Activated T-helper 17 cell treated with anti-CD3 and anti-CD28 coated beads, Interleukin-2, amount 50 U/mL, for 72 hours (primary cell): ENCODE measurements at places on chromosomes 1 and 21.

- no peak for ATAC-seq
Observed at GRCh38 chr1:167880580-167881021, 33.3 kb downstream of the ADCY10 start.

DNA sequence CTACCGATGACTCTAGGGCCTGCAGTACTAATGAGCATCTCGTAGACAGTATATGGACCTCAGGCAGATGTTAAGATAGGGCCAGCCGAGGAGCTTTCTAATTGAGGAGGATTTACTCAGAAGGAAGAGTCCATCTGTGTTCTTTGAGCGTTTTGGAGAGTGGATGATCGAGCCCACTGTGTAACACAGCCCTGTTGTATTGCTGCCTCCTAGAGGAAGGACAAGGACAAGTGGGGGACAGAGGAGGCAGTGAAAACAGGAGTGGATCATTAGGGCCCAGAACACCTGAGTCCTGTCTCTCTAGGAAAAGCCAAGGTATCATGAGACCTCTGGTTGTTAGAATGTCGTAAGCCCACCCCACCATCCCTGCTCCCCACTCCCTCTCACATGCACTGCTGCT is 62.9 kb downstream of the TBX19 start:
- no peak for ATAC-seq

- no peak for ATAC-seq
Observed at GRCh38 chr1:8343044-8343443, 25.1 kb downstream of the SLC45A1 start.

DNA sequence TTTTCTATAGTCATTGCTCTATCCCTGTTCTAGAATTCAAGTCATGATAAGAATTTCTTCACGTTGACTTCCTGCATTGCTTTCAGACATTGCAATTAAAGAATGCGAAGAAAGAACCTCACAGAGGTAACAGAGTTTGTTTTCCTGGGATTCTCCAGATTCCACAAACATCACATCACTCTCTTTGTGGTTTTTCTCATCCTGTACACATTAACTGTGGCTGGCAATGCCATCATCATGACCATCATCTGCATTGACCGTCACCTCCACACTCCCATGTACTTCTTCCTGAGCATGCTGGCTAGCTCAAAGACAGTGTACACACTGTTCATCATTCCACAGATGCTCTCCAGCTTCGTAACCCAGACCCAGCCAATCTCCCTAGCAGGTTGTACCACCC is 10.6 kb downstream of the APCS start:
- ATAC-seq: no peak

DNA sequence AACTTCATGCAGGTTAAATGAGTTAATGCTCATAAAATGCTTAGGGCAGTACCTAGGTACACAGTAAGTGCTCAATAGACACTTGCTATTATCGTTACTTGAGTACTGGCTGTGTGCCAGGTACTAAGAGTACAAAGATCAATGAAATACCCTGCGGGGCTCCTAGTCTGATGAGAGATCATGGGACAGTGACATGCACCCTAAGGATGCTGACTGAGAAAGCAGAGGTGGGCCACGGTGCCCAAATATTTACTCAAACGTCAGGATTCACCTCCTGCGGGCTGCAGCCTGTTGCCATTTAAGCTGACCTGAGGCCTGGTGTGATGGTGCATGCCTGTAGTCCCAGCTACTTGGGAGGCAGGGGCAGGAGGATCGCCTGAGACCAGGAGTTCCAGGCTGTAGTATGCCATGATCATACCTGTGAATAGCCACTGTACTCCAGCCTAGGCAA is 19.8 kb upstream of the LUZP1 start:
- no peak for ATAC-seq

DNA sequence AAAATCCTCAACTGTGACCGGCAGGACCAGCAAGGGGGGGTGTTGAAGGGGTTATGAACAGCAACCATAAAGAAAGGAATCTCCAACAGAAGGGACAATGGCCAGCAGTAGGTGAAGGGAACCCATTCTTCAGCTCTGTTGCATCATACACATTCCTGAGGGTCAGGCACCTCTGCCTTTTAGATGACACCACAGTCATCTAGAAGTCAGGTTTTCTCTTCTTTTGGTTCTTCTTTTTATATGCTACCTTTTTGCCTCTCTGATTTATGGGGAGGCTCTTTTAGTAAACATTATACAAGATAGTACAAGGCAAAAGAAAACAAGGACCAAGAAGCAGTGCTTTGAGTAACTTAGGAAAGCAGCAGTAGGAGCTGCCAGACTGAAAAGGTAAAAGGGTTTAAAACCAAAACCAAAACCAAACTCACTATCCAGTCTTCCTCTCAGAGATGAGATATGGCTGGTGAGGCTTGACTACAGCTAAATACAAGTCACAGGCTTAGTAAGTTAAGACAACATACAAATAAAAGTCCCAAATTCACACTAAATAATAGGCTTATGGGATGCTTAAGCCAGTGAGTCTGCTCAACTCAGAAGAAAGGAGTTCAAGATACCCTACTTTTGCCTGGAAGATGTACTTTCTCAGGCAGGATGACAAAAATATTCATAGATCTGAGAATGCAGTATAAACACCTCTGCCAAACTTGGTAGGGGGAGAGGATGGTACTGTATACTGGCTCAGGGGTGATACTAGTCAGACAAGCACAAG is 4.1 kb downstream of the TEX38 start:
- ATAC-seq: peak; percentile 81

- no peak for ATAC-seq
Observed at GRCh38 chr1:100706856-100707255, 12.7 kb upstream of the VCAM1 start.

- no peak for ATAC-seq
Observed at GRCh38 chr1:204384636-204385352, 25.1 kb upstream of the PLEKHA6 start.

DNA sequence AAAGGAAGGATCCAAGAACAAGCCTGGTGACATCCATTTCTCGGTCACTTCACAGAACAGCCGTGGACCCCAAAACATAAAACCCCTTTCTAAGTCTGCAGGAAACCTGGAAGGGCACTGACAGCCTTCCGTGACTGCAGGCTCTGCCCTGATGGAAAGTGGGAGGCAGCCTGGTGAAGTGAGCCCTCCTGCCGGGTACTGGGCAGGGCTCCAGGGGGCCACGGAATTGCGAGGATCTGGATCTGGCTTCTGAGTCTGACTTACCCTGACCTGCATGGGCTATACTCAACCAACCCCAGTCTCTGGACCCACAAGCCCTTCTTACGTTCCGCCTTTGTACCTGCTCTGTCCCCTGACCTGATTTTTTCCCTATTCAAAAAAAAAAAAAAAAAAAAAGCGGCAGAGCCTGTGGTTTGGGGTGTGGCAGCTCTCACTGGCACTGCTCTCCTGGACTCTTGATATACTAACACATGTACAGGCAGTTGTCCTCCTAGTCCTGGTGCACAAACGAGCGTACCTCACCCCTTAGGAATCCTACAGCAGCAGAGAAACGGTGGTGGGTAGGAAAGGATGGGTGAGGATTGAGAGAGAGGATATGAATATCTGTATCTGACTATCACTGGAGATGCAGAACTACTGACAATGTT is 82.9 kb downstream of the BEND5 start:
- ATAC-seq: no peak

- no peak for ATAC-seq
Observed at GRCh38 chr1:43960798-43961197, 9.0 kb upstream of the DPH2 start.

DNA sequence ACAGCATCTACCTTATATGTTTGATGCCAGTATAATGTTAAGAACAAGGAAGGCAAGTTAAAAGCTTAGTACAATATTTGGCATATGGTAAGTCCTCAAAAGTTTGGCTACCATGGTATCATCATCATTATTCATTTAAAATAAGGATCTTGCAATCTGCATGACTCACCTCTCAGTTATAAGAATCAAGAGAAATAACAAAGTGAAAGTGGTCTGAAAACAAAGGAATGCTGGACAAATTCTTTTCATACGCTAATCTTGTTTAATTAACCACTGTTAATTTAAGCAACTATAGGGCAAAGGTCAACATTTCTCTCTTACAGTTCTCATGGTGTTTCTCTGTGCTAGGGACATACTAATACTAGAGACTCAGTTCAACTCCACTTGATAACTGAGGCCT is 13.0 kb upstream of the CLDN19 start:
- ATAC-seq: no peak

- ATAC-seq: no peak
Observed at GRCh38 chr1:47703981-47704596, 266.2 kb downstream of the FOXD2 start.

- ATAC-seq: no peak
Observed at GRCh38 chr1:93753791-93754763, 72.4 kb upstream of the BCAR3 start.

DNA sequence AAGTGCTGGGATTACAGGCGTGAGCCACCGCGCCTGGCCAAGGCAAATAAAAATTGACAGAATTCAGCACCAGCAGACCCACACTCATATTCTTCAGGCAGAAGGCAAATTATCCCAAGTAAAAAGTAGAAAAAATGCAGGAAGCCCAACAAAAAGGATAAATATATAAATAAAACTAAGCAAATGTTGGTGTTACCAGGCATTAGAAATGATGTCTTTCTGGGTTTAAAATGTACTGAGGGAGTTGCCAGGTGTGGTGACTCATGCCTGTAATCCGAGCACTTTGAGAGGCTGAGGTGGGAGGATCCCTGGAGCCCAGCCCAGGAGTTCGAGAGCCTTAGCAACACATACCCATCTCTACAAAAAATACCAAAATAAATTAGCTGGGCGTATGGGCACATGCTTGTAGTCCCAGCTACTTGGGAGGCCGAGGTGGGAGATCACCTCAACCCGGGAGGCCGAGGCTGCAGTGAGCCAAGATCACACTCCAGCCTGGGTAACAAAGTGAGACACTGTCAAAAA is 6.3 kb downstream of the INTS11 start:
- no peak for ATAC-seq

DNA sequence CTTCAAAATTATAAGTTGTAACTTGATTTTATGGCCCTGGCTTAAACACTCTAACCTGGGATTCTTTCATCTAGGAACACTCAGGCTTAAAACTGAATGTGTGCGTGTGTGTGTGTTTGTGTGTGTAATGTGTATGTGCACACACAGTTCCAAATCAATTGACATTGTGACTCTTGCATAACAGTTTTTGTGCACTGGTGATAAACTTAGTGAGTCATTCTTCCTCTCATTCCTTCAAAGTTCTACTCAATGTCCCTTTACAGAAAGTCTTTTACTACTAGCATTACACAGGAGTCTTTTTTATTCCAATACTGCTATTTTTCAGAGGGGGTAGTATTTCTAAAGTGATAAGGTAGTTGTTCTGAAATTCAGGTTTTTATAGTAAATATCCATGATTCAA is 943.6 kb downstream of the KCNT2 start:
- no peak for ATAC-seq

GRCh38 chr1:246283771-246284410 is 223.2 kb downstream of the SMYD3 start:
- ATAC-seq: no peak

- no peak for ATAC-seq
Observed at GRCh38 chr1:241622669-241623068, 17.5 kb downstream of the CHML start.

- no peak for ATAC-seq
Observed at GRCh38 chr1:102434421-102434820, 437.7 kb upstream of the OLFM3 start.

DNA sequence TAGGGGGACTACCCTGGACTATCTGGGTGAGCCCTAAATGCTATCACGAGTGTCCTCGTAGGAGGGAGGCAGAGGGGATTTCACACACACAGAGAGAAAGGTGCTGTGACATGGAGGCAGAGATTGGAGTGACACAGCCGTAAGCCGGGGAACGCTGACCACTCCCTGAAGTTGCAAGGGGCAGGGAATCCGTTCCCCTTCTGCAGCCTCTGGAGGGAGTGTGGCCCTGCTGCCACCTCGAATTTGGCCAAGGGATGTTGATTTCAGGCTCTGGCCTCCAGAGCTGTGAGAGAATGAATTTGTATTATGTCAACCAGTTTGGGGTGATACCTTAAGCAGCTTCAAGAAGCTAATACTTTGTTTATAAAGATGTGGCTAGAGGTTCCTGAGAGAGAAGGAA is 137.7 kb downstream of the ACTL8 start:
- no peak for ATAC-seq

DNA sequence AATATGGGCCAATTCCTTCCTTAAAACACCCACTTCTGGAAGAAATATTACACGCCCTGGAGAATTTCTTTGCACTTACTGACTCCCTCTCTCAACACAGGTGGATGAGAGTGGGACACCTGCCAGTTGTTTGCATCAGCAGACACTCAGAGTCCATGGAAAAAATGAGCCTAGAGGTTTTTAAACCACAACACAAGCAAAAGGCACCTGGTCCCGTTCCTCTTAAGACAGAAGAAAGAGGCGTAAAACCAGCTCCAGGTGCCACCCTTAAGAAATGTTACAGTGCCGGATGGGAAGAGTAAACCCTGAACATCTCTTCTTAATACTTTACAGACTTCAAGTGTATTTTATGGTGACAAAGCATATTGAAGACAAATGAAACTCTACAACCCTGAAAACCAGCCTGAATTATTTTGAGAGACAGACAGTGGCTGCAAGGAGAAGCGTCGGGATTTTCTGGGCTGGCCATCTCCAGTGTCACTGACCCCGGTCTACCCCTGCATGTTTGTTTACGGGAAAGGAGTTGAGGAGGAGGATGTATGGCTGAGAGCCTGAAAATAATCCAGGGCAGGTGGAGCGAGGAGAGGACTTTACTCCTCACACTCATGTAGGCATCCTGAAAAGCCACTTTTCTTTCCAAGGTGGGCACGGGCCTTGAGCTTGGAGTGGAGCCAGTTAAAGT is 7.8 kb upstream of the RIPK4 start:
- no peak for ATAC-seq
